ENCODE measurements at places on chromosomes 12 and 14.

DNA sequence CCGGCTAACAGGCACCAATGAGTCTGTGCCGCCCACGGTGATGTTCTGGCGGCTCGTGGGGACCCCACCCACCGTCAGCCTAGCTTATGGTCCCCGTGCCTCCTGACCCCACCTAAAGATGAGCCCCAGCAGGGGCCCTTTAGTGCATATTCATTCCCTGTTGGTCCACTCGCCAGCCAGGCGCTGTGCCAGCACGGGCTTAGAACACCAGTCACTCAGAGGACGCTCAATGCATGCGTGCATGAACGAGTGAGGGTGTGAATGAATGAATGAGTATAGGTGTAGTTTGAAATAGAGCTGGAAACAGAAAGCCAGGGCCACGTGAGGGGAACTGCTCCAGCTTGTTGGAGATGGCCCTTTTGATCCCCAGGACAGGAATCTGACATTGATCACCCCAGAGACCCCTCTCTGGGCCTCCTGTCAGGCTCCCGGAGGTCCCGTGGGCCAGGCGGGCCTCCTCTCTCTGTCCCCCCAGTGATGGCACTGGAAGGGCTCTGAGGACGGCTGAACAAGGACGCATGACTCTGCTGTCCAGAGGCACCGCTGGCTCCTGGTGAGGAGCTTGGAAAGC is 193.9 kb upstream of the C14orf180 start:
- DNase-seq, result no peak

- DNase-seq, result no peak
These were observed 73.6 kb downstream of the RPS29 start for GRCh38 chr14:49512571-49512970.

GRCh38 chr12:76029982-76030340 is 1.6 kb downstream of the PHLDA1 start:
- DNase-seq, result peak; percentile 9

- no peak for DNase-seq
These were observed 89.7 kb downstream of the TMCC3 start for GRCh38 chr12:94560431-94561221.

GRCh38 chr14:25067600-25067999 is 17.7 kb upstream of the STXBP6 start:
- no peak for DNase-seq

- DNase-seq, result no peak
These were observed 25.7 kb upstream of the CDK17 start for GRCh38 chr12:96425951-96426350.

DNA sequence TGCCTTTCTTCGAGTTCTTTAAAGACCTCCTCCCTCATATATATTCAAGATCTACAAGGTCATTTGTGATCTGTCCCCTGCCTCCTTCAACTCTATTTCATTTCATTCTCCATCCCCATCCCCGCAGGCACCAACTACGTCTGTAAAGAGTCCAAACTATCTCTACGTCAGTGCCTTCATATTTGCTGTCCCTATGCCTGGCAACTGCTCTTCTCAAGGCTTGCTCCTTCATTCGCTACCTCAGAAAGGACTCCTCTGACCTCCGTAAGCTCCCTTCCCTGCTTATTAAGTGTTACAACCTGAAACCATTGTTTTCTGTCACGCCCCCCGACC is 650 bp downstream of the LLPH start:
- DNase-seq, result no peak
